ENCODE measurements at places on chromosomes 13 and 19. TPM values are rescaled to one million over a fixed set of nuclear protein-coding genes. Genes with fewer than 3 reads are reported as not detected.

The GPR18 gene
- 6.0 TPM for total RNA-seq

The HSH2D gene
- total RNA-seq: 38.2 TPM

The FAM98C gene
- 19.6 TPM for total RNA-seq

The PVR gene
- 11.3 TPM for total RNA-seq

The SELENOV gene
- total RNA-seq: not detected

The PLEKHA4 gene
- 10.9 TPM for total RNA-seq

The FFAR1 gene
- 0.35 TPM for total RNA-seq

The COMP gene
- total RNA-seq: not detected

The GNG7 gene
- total RNA-seq: 1.2 TPM

The LRRC4B gene
- not detected for total RNA-seq

The TEX101 gene
- not detected for total RNA-seq

The C5AR1 gene
- 0.41 TPM for total RNA-seq

The CNFN gene
- not detected for total RNA-seq

GRCh38 chr13:32086791-32087441, 55.3 kb downstream of the FRY start:
- no peak for DNase-seq
- H3K36me3 ChIP-seq: no peaks in the 10 kb centered on the region
- H3K4me1 ChIP-seq: no peaks in the 10 kb centered on the region
- H3K27me3 ChIP-seq: no peaks in the 10 kb centered on the region

DNA sequence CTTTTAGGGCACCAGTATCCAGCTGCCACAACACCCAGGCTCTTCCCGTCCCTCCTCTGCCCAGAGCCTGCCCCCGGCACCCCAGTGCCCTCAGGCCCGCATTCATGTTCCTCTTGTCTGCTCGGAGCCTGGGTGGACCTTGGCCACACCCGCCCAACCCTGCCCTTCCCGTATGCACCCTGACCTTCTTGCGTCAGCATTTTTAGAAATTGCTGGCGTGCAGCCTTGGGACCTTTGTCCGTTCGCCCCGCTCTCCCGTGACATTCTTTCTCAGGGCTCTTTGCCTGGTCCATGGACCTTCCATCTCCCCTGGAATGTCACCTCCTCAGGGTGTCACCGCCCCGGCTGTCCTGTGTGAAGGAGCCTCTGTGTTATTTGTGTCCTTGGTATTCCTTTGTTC, 7.6 kb downstream of the NUCB1 start:
- peaks cover under 1% of the 10 kb centered on the region for H3K4me1 ChIP-seq
- no peaks in the 10 kb centered on the region for H3K27me3 ChIP-seq
- no peak overlapping the region for H3K4me3 ChIP-seq
- peaks cover 57% of the 10 kb centered on the region for H3K36me3 ChIP-seq

DNA sequence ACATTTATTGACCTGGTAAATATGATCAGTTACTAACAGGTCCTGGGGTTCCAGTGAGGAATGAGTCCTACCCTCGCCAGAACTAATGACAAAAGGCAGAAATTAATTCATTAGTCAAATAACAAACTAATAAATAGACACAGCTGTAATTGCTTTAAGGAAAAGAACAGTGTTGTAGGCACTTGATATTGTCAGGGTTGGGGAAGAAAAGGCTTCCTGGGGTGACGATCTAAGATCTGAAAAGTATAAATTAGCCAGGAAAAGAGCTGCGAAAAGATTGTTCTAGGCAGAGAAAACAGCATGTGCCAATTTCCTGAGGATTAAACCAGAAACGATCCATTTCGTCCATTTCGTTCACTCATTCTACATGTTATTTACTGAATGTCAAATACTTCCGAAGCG, 670 bp upstream of the CHAF1A start:
- peak overlapping the region; percentile 93 for H3K4me3 ChIP-seq
- H3K4me1 ChIP-seq: peaks cover 59% of the 10 kb centered on the region
- H3K27me3 ChIP-seq: no peaks in the 10 kb centered on the region
- peak overlapping the region; percentile 95 for H3K27ac ChIP-seq

- H3K36me3 ChIP-seq: no peaks in the 10 kb centered on the region
- H3K27me3 ChIP-seq: no peaks in the 10 kb centered on the region
- H3K4me3 ChIP-seq: no peak overlapping the region
These were observed 56.6 kb downstream of the GPC6 start for GRCh38 chr13:93283255-93283654.

DNA sequence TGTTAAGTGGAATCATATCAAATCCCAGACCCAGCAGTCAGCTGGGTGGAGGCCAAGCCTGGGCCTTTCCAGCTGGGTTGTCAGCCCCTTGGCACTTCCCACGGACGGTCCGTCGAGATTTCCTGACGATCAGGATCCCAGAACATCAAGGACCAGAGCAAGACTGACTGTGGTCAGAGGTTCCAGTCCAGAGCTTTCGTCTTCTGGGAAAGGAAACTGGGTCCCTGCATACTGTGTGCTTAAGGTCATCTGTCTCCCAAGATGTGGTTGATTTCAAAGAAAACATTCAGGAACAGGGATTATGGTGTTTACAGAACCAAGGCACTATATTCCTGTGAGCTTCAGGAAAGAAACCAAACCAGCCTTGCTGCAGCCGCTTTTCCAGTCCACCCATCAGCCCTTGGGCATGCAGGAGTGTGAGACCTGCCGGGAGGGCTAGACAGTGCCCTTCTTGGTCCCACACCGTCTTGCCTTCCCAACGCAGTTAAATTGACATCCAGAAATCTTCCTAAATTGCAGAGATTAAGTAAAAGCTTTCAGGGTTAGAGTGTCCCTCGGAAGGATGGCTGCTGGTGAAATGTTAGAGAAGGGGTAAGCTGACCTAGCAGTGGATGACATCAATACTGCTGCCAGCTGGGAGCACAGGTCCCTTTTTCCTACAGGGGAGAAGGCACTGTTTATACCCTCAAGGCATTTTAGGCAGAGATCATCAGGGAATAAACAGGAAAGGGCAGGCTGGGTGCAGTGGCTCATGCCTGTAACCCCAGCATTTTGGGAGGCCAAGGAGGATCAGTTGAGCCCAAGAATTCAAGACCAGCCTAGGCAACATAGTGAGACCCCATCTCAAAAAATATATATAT, 5.0 kb upstream of the C19orf33 start:
- peaks cover 3% of the 10 kb centered on the region for H3K36me3 ChIP-seq
- no peak overlapping the region for H3K4me3 ChIP-seq
- no peaks in the 10 kb centered on the region for H3K27me3 ChIP-seq
- H3K4me1 ChIP-seq: no peaks in the 10 kb centered on the region
- no peak overlapping the region for H3K27ac ChIP-seq

DNA sequence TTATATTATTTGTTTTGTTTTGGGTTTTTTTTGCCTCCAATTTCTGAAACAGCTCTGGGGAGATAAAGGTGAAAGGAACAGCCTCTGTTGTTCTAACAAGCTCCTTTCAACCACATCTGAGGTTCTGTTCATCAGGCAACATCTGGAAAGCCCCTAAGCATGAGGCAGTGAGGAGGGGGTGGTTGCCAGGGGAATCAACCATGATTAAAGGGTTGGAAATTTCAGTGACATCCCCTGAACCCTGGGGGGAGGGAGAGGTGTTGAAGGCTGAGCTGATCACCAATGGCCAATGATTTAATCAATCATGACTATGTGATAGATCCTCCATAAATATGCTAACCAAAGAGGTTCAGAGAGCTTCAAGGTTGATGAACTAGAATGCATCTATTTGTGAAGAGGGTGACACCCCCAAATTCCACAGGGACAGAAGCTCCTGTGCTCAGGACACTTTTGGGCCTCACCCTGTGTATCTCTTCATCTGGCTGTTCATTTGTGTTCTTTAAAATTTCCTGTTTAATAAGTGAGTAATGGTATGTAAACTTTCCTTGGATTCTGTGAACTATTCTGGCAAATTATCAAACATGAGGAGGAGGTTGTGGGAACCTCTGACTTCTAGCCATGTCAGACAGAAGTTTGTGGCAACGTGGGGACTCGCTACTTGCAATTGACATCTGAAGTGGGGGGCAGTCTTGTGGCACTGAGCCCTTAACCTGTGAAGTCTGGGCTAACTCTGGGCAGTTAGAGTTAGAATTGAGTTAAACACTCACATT, 221.3 kb downstream of the NHLRC3 start:
- DNase-seq: peak; percentile 28
- no peak overlapping the region for H3K4me3 ChIP-seq
- no peak overlapping the region for H3K27ac ChIP-seq
- H3K4me1 ChIP-seq: peaks cover 7% of the 10 kb centered on the region
- peaks cover 4% of the 10 kb centered on the region for H3K27me3 ChIP-seq

DNA sequence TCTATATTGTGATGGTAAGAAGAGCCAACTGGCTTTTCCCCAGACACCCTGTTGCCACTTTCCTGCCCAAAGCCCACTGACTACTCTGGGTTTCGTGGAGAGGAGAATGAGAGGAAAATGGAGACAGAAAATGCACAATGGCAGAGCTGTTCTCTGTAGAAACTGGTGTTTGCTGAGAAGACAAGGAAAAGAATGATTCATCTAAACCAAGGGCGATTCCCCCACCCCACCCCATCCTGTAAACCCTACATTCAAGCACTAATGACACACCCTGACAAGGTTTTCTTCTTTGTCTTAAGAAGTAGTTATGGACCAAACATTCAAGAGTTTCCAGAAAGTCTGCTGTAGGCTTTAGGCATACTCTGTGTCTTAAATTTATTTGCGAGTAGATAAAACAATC, 68.8 kb downstream of the DOCK9 start:
- peak; percentile 60 for DNase-seq
- peaks cover 21% of the 10 kb centered on the region for H3K36me3 ChIP-seq
- H3K4me3 ChIP-seq: no peak overlapping the region
- peak overlapping the region; percentile 83 for H3K27ac ChIP-seq
- H3K27me3 ChIP-seq: no peaks in the 10 kb centered on the region
- H3K4me1 ChIP-seq: peaks cover 54% of the 10 kb centered on the region

- peaks cover 8% of the 10 kb centered on the region for H3K27me3 ChIP-seq
- no peak overlapping the region for H3K4me3 ChIP-seq
- H3K36me3 ChIP-seq: no peaks in the 10 kb centered on the region
- H3K4me1 ChIP-seq: no peaks in the 10 kb centered on the region
- no peak overlapping the region for H3K27ac ChIP-seq
These were observed 7.3 kb upstream of the HS6ST3 start for GRCh38 chr13:96082640-96083039.

DNA sequence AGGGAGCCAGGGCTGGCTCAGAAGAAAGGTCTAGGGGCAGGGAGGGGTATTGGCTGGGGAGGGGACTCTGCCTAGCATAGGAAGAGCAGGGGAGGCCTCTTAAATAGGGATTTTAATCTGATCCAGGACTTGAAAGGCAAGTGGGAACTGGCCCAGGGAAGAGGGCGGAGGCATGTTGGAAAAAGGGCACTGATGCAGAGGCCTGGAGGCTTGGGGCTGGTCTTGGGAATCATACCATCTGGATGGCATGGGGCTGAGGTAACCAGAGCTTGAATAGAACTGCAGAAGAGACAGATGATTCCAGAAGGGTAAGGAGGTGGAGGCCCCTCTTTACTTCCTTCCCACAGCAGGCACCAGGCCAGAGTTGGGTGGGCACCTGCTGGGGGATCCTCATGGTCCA, 29.1 kb downstream of the CERS4 start:
- H3K27me3 ChIP-seq: no peaks in the 10 kb centered on the region
- no peak for DNase-seq
- peaks cover 19% of the 10 kb centered on the region for H3K36me3 ChIP-seq
- H3K4me3 ChIP-seq: no peak overlapping the region

DNA sequence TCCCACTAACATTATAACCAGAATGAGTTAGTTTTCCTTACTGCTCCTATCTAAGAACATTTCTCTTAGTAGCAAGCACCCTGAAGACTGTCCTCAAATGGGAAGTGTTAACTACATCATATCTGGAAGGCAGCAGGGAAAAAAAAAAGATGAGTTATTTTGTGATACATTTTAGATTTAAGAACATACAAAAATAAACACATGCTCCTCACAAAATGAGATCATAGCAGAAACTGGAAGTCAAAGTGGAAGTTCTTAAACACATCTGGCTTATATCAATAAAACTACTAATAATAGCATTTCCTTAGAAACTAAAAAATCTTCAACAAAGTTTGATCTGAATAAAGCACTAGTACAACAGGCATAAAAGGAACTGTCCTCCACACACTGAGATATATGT, 70.4 kb downstream of the SLITRK6 start:
- H3K4me3 ChIP-seq: no peak overlapping the region
- H3K27me3 ChIP-seq: no peaks in the 10 kb centered on the region
- H3K27ac ChIP-seq: no peak overlapping the region
- H3K36me3 ChIP-seq: no peaks in the 10 kb centered on the region

- H3K36me3 ChIP-seq: peaks cover 2% of the 10 kb centered on the region
- peaks cover 35% of the 10 kb centered on the region for H3K4me1 ChIP-seq
- DNase-seq: no peak
- H3K27me3 ChIP-seq: peaks cover 8% of the 10 kb centered on the region
These were observed 2.4 kb downstream of the LIN7B start for GRCh38 chr19:49116544-49116943.

GRCh38 chr13:99868767-99869166, 102.8 kb downstream of the ZIC5 start:
- DNase-seq: no peak
- H3K4me3 ChIP-seq: no peak overlapping the region
- no peak overlapping the region for H3K27ac ChIP-seq
- H3K36me3 ChIP-seq: peaks cover 4% of the 10 kb centered on the region
- H3K4me1 ChIP-seq: no peaks in the 10 kb centered on the region

- no peak overlapping the region for H3K27ac ChIP-seq
- no peak for DNase-seq
- H3K4me1 ChIP-seq: no peaks in the 10 kb centered on the region
- H3K4me3 ChIP-seq: no peak overlapping the region
- peaks cover 7% of the 10 kb centered on the region for H3K27me3 ChIP-seq
These were observed 338.0 kb downstream of the TEX29 start for GRCh38 chr13:111658145-111659100.

DNA sequence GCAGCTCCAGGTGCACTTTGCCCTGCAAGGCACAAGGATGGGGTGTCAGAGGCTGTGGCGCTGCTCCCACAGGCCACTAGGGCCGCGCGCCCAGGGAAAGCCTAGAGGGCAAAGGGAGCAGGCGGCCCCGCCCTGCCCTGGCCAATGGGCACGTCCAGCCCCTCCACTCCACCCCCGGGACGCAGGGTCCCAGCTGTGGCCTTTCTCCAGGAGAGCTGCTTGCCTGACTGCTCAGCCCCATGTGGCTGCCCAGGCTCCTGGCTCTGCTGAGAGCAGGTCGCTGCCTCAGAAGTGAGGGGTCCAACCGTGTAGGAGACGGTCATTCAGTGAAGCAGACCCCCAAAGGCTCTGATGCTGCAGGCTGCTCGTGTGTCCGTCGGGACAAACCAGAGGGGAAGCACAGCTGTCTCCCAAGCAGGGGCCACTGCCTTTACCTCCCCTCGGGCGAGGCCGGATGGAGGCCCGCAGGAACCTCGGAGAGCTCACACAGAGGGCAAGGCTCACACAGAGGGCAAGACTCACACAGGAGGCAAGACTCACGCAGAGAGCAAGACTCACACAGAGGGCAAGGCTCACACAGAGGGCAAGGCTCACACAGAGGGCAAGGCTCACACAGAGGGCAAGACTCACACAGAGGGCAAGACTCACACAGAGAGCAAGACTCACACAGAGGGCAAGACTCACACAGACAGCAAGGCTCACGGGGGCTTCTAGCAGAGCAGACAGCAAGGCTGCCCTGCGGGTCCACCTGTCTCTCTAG, 56.2 kb upstream of the C13orf46 start:
- peaks cover 12% of the 10 kb centered on the region for H3K4me1 ChIP-seq
- H3K4me3 ChIP-seq: no peak overlapping the region
- no peak overlapping the region for H3K27ac ChIP-seq
- no peaks in the 10 kb centered on the region for H3K27me3 ChIP-seq
- DNase-seq: no peak

- H3K27ac ChIP-seq: no peak overlapping the region
- H3K36me3 ChIP-seq: no peaks in the 10 kb centered on the region
- H3K4me3 ChIP-seq: no peak overlapping the region
- H3K4me1 ChIP-seq: no peaks in the 10 kb centered on the region
- no peak for DNase-seq
These were observed 1120.3 kb upstream of the PRR20A start for GRCh38 chr13:56020425-56020824.

- peaks cover 2% of the 10 kb centered on the region for H3K27me3 ChIP-seq
- H3K4me3 ChIP-seq: no peak overlapping the region
- no peak overlapping the region for H3K27ac ChIP-seq
- no peaks in the 10 kb centered on the region for H3K4me1 ChIP-seq
- H3K36me3 ChIP-seq: no peaks in the 10 kb centered on the region
These were observed 251.5 kb downstream of the DNAJC15 start for GRCh38 chr13:43274881-43275280.
